Non-pigmented ciliary epithelial cell (primary cell): ENCODE measurements at places on chromosomes 4 and X.

DNA sequence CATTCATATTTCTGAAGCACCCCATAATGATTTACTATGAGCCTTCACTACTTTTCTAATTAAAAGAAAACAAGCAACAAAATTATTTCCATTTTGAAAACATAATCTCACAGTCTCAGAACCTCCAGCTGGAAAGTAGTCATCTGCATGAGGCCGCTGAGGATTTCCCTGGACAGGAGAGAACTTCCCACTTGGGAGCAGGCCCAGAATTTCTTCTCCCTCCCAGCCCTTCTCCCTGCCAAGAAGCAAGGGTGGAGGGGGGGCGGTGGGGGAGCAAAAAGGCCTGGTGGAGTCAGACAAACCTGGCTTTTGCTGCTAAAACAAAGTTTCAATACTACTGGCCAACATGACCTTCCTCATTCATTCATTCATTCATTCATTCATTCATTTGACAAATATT lies 167.3 kb downstream of the PJA1 start:
- no peak for DNase-seq

- no peak for DNase-seq
These were observed 55.2 kb downstream of the CLNK start for GRCh38 chr4:10629394-10629793.

DNA sequence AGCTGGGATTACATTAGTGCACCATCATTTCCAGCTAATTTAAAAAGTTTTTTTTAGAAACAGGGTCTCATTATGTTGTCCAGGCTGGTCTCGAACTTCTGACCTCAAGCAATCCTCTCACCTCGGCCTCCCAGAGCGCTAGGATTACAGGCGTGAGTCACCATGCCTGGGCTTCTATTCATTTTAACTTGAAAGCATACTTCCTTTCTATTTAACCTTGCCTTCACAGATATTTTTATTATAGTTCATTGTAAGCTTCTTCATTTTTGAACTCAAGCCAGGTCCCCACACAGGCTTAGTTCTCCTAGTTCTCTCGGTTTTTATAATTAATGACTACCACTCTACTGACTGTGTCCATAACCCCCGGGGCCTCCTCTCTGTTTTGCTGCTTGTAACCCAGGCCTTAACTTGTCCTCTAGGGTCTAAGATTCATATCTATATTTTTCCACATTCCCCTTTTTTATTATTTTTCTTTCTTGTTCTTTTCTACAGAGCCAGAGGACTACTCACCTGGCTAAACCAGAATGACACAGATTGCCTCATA lies 50.7 kb downstream of the SNX12 start:
- no peak for DNase-seq

DNA sequence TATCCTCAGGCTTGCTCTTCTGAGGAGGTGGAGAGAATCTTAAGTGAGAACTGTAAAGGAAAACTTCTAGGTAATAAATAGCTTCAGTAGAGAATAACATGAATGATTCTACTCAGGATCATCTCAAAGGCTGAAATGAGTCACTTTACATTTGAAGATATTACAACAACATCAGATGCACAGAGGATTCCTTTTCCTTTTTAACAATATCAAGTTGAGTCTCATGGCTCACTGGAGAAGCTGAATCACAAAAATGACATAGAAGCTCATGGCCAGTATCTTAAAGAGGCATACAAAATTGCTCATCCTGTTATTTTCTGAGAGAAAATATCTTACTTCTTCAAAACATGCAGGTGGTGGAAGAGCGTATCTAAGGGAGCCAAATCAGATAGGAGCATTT lies 72.5 kb upstream of the EMCN start:
- peak; percentile 3 for DNase-seq

DNA sequence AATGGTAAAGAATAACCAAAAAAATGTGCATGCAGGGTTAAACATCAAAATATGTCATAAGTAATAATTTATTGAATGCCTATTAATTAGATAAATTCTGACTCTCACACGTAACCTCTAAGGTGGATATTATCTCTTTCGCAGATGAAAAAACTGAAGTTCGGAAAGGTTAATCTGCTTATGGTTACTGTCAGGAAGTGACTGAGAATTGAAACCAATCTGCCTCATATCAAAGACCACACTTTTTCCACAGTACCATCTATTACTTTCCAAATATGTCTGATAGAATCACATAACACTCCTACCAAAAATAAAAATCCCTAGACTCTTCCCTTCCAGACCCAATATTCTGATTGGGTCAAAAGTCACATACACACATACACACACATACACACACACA lies 6.2 kb downstream of the CHIC2 start:
- no peak for DNase-seq

DNA sequence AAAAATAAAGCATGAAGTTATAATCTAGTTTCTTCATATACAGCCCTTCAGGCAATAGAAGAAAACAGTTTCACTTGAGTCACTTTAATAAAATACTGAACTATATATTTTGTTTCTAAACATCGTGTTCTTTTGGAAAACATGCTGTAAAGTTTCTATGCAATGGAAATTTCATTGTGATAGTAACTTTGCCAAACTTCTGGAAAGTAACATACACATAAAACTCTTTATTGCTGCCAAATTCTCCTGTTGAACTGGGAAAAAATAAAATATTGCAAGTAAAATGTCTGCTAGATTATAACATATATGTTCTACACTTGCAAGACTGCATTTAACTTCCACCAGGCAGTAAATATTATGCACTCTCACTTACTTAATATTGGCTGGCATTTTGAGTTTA lies 635.4 kb downstream of the SPRY1 start:
- DNase-seq, result no peak

DNA sequence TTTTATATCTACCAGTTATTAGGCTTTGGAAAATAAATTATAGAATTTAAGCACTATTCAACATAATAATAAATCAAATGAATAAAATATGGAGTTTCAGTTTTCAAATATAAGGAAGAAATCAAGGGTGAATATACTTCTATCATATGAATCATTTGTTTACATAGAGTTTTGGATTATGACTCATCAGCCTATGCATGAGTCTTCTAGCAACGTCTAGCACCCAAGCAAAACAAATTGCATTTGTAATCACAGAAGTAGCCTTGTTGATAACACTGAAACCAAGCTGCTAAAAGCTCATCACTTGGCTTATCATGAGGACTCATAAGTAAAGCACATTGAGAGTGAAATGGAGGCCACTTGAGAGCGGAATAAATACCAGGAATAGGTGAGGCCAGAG lies 434.6 kb downstream of the PCDH11X start:
- no peak for DNase-seq

- DNase-seq, result no peak
These were observed 734.6 kb upstream of the TENM3 start for GRCh38 chr4:181508601-181509000.

- no peak for DNase-seq
These were observed 48.4 kb upstream of the USP9X start for GRCh38 chrX:41036668-41037326.

DNA sequence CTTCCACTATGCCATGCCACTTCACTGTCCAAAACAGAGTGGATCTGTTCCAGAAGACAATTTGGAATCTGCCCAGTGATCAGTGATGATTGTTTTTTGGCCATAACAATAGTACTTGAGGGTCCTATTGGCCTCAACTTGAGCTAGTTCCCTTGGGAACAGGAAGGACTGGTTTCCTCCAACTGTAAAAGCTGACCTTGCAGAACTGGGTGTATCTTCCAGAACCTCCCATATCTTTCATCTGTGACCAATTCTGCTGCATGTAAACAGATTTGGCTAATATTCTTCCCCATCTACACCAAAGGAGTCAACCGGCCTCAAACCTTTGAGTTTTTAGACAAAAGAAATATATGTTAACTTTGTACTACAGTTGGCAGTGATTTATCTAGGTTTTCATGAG lies 165.1 kb upstream of the TRPC5 start:
- DNase-seq, result no peak

- peak; percentile 72 for DNase-seq
These were observed 71.9 kb downstream of the MAGEB17 start for GRCh38 chrX:16239211-16239610.

GRCh38 chrX:101729986-101730385 lies 70.3 kb upstream of the ARMCX2 start:
- DNase-seq, result no peak

- DNase-seq, result no peak
These were observed 1428.0 kb downstream of the PCDH7 start for GRCh38 chr4:32148111-32148666.

- no peak for DNase-seq
These were observed 14.5 kb upstream of the KDM5C start for GRCh38 chrX:53239474-53239873.

DNA sequence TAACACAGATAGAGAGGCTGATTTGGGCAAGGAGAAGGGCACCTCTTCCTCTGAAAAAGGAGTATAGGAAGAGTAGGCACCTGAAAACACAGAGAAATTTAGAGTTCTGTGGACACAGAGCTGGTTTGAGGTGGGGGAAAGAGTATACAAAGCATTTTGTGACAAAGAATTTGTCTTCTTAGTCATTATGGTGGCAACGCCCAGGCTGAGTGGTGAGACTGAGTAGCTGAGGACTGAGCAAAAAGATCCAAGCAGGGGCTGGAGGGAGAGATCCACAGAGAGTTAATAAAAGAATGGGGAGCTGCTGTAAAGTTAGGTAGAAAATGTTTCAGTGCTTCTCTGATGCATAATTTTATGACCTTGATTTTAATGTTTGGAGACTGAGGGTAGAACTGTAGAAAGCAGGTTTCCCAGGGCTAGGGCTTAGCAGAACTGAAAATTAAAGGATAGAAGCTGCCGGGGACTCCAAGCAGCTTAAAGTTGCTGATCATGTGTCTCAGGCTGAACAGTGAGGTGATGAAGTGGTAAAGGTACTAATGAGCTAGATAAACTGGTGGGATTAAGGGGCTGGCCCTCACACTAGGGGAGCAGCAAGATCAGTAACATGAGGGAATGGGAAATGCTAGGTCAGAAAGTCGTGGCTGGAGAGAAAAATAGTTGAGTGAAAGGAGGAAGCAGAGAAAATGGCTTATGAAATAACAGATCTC lies 118.9 kb downstream of the CEP44 start:
- DNase-seq, result no peak

- no peak for DNase-seq
These were observed 22.7 kb downstream of the SH3KBP1 start for GRCh38 chrX:19864736-19865135.

- no peak for DNase-seq
These were observed 778.4 kb upstream of the AADAT start for GRCh38 chr4:170868170-170868569.

- no peak for DNase-seq
These were observed 27.3 kb downstream of the ASMTL start for GRCh38 chrX:1425381-1425780.

- no peak for DNase-seq
These were observed 121.0 kb upstream of the TEX13D start for GRCh38 chrX:124211312-124211942.

- DNase-seq, result no peak
These were observed 296.2 kb downstream of the PAPSS1 start for GRCh38 chr4:107423677-107424405.

DNA sequence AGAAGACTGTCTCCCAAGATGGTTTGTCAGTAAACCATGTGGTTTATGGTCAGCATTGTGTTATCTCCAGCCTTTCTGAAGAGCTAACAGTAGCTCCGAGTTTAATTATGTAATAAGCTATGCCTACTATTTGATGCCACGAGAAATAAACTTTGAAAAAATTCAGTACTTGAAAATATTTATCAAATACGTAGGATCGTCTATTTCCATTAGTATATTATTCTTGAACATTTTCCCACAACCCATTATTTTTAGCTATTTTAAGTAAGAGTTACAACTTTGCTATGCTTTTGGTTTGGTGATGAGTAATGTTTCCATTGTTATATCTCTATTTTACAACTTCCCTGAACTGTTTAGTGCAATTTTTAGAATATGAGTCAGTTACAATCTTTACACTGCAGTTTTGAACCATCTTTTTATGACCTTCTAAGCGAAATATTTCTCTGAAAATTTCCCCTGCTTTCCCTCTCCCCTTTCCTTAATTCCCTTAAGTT lies 44.5 kb upstream of the TRIM2 start:
- no peak for DNase-seq

GRCh38 chrX:150872773-150873336 lies 25.6 kb downstream of the CD99L2 start:
- no peak for DNase-seq

- DNase-seq, result no peak
These were observed 20.1 kb downstream of the HPRT1 start for GRCh38 chrX:134480061-134480460.

- no peak for DNase-seq
These were observed 2108.9 kb upstream of the TENM3 start for GRCh38 chr4:180134091-180134866.
